ENCODE measurements at places on chromosomes 7 and 10.

DNA sequence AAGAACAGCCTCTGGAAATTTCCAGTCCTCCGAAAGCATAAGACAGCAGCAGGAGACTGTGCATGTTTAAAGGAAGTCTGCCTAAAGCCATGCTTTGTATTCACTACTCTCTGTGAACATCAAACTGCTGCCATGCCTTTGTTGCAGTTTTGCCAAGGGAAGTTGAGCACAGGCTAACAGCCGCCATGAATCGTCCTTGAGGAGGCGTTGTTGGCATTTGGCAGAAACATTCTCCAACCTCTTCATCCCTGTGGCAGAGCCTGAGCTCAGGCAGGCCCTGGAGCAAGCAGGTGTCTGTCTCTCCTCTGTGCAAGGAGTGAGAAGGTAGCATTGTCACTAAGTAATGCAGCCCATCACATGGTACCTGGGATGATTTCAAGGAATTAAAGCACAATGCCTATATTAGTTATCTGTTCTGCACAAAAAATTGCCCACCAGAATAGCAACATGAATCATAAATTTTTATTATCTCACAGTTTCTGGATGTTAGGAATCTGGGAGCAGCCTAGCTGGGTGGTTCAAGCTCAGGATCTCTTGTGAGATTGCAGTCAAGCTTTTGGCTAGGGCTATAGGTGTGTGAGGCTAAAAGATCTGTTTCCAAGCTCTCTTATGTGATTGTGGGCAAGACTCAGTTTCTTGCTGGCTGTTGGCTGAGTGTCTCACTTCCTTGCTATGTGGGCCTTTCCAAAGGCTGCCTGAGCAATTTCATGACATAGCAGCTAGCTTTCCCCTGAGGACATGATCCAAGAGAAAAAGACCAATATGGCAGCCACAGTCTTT lies 46.5 kb upstream of the KIAA1217 start:
- H3K4me1 ChIP-seq = no peaks in the 10 kb centered on the region
- H3K4me3 ChIP-seq = no peak overlapping the region
- H3K27me3 ChIP-seq = no peaks in the 10 kb centered on the region
- no peaks in the 10 kb centered on the region for H3K36me3 ChIP-seq

- no peak for DNase-seq
- no peaks in the 10 kb centered on the region for H3K27me3 ChIP-seq
- no peak overlapping the region for H3K27ac ChIP-seq
- no peaks in the 10 kb centered on the region for H3K36me3 ChIP-seq
- no peak overlapping the region for H3K4me3 ChIP-seq
Measured at GRCh38 chr7:138431517-138431916, 28.5 kb upstream of the TRIM24 start.

DNA sequence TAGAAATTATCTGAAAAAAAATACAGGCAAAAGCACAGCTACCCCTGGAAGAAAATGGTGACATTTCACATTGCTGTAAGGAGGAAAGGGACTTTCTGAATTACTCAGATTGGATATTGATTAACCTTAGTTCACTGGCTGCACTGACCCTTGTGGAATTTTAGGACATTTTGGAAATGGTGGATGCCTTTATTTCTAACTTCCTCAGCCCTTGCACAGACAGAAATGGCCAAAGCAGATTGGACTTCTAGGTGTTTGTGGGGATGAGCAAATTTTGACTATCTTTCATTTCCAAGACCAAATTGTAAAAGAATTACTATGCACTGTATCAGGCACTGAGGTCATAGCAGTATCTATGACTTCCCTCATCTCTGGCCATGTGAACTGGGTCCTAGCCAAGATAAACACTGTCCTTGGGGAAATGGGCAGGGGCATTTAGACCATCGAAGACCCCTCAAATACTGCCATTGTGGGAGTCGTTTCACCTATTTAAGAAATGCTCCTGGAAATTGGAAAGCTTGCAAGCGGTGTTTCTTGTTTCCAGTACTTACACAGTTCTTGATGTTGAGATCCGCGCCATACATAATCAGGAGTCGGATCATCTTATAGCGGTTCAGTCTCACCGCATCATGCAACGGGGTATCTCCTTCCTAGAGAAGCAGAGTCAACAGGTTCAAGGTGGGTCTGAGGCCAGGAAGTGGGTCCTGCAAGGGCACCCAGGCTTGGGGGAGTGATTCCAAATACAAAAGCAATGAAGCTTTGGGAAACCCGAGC lies 5.7 kb downstream of the ANKRD1 start:
- no peaks in the 10 kb centered on the region for H3K36me3 ChIP-seq
- H3K4me1 ChIP-seq = no peaks in the 10 kb centered on the region
- H3K27me3 ChIP-seq = peaks cover 38% of the 10 kb centered on the region
- no peak for DNase-seq
- H3K4me3 ChIP-seq = no peak overlapping the region

DNA sequence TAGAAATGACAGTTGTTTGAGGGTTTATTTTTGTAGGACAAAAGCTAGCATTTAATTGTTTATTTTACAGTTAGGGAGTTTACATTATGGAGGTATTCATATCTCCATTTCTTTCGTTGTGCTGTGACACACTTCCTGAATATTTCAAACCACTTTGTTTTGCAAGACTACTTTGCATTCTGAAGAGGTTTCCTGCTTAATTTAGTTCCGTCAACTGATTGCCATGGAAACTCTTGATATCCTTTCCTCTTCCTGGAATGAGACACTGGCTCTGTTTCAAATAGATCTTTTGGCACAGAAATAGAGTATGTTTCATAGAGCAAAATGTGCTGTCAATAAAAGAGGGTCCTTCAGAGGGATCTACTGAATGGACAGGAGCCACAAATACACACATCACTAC lies 159.5 kb upstream of the AGR3 start:
- no peak overlapping the region for H3K27ac ChIP-seq
- no peaks in the 10 kb centered on the region for H3K4me1 ChIP-seq
- no peak for DNase-seq
- no peak overlapping the region for H3K4me3 ChIP-seq
- H3K27me3 ChIP-seq = no peaks in the 10 kb centered on the region

DNA sequence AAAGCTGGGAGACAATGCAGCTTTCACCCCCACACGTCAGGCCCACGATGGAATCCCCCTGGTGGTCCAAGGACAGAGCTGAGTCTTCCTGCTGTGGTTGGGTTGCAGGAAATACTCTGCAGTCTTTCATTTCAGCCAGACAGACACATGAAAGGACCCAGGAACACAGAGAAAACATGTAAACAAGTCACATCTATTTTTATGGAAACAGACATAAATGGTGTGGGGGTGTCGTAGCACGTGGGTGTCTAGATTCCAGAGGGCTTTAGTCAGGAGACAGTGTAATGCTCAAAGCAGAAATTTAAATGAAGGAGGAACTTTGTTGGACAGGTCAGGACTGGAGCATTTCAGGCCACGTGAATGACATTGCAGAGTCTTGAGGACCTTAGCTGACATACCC lies 444.6 kb downstream of the SUGCT start:
- no peak overlapping the region for H3K27ac ChIP-seq
- no peak for DNase-seq
- no peak overlapping the region for H3K4me3 ChIP-seq
- H3K36me3 ChIP-seq = no peaks in the 10 kb centered on the region
- H3K4me1 ChIP-seq = no peaks in the 10 kb centered on the region
- no peaks in the 10 kb centered on the region for H3K27me3 ChIP-seq

DNA sequence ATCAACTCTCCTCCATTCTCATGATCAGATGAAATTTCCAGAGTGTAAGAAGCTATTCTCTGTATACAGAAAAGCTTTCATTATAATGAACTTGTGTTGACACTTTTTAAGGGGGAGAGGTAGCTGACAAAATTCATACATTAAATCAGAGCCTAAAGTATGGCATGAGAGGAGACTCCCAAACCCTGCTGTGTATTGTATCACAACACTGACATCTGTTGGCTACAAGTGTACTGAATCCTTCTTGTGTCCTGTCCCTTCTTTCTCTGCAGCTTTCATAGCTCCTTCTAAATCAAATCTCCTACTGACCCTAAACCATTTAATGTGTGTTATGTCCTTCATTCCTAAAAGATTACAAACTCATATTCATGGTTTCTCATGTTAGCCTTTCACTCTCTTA lies 70.9 kb downstream of the GCC1 start:
- no peaks in the 10 kb centered on the region for H3K36me3 ChIP-seq
- no peak overlapping the region for H3K4me3 ChIP-seq
- DNase-seq = no peak
- no peak overlapping the region for H3K27ac ChIP-seq
- no peaks in the 10 kb centered on the region for H3K27me3 ChIP-seq
- H3K4me1 ChIP-seq = no peaks in the 10 kb centered on the region

GRCh38 chr7:31051598-31052486 lies at the start of gene ADCYAP1R1:
TSS of gene ADCYAP1R1 (plus strand) at chr7:31052308. CDS start at chr7:31063265, 10,957 bp downstream.
- H3K36me3 ChIP-seq = no peaks in the 10 kb centered on the region
- H3K4me1 ChIP-seq = no peaks in the 10 kb centered on the region
- H3K27me3 ChIP-seq = peaks cover 9% of the 10 kb centered on the region
- no peak for DNase-seq
- H3K27ac ChIP-seq = no peak within 1 kb of the TSS

DNA sequence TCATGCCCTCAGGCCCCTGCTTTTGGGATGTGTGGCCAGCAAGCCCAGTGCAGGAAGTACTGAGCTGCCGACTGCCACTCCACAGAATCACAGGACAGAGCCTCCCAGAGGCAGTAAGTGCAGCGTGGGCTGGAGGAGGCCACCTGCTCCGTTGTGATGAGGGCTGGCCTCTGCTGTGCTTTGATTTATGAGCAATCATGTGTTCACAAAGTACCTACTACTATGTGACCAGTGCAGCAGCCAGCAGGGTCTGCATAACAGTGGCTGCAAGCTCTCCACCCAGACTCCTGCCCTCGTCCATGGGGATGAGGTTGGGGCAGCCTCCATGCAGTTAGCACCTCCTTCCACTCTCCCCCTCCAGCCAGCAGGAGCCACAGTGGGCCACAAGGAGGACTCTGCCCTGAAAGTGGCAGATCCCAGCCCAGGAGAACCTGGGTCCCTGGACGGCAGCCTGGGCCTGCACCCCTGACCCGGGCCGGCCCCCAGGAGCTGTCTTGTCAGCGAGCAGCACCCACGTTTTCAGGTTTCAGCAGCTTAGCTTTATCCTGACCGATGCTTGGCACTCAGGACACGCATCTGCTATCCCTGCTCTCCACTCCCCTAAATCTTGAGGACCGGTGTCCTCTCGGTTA lies 37.7 kb upstream of the INSIG1 start:
- H3K4me3 ChIP-seq = no peak overlapping the region
- no peak for DNase-seq
- no peaks in the 10 kb centered on the region for H3K36me3 ChIP-seq
- H3K27me3 ChIP-seq = no peaks in the 10 kb centered on the region

DNA sequence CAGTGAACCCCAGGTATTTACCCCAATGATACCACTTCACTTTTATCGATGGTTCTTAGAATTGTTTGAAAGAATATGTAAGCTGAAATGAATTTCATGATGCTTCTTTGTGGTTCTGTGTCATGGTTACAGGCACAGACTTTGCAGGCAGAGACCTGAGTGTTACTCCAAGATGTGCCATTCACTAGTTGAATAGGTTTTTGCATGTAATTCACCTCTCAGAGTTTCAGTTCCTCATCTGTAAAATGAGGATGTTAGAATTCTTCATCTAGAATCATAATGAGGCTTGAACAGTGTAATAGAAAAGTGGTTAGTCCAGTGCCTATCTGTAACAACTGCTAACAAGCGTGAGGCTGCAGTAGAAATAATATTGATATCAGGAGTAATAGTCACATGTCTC lies 54.6 kb downstream of the VSTM2A start:
- H3K27me3 ChIP-seq = no peaks in the 10 kb centered on the region
- H3K4me3 ChIP-seq = no peak overlapping the region
- DNase-seq = no peak
- H3K36me3 ChIP-seq = no peaks in the 10 kb centered on the region
- no peak overlapping the region for H3K27ac ChIP-seq

DNA sequence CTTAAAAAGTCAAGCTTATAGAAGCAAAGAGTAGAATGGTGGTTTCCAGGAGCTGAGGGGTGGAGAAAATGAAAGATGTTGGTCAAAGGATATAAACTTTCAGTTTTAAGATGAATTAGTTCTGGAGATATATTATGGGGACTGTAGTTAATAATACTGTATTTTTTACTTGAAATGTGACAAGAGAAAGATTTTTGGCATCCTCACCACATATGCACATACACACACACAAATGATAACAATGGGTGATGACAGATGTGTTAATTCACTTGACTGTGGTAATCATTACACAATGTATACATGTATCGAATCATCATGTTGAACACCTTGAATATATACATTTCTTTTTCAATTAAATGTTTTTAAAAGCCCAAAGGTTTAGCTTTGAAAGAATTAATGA lies 32.7 kb upstream of the ZPBP start:
- no peaks in the 10 kb centered on the region for H3K36me3 ChIP-seq
- H3K4me3 ChIP-seq = no peak overlapping the region
- H3K27me3 ChIP-seq = no peaks in the 10 kb centered on the region

DNA sequence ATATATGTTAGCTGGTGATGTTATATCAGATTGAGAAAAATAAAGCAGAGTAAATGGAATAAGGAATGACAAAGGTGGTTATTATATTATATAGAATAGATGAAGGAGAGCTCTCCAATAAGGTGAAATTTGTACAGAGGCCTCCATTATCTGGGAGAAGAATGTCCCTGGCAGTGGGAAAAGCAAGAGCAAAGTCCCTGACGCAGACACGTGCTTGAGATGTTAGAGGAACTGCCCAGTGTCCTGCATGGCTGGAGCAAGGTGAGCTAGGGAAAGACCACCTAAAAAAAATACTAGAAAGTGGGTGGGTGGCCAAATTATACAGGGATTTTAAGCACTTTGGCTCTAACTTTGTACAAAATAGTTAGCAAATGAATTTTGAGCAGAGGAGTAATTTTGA lies 120.7 kb downstream of the MDFIC start:
- no peak overlapping the region for H3K4me3 ChIP-seq
- H3K4me1 ChIP-seq = no peaks in the 10 kb centered on the region

DNA sequence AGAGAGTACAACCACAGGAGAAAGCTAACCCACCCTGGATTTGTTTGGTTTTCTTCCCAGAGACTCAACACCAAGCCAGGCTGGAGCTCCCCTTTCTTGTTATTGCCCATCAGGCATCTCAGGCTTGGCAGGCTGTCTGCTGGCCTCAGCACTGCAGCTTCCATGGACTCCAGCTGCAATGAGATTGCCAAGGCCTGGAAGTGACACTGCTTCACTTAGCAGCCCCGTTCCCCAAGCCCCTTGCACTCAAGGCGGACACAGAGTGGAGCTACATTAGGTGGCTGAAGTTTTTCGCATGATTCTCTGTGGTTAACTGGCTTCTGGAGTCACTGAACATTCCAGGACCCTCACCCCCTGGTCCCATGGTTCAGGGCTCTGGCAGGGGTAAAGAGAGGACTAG lies 163.1 kb upstream of the GDF10 start:
- no peak for DNase-seq
- H3K27me3 ChIP-seq = no peaks in the 10 kb centered on the region
- no peaks in the 10 kb centered on the region for H3K4me1 ChIP-seq
- no peak overlapping the region for H3K4me3 ChIP-seq
- no peak overlapping the region for H3K27ac ChIP-seq
- H3K36me3 ChIP-seq = no peaks in the 10 kb centered on the region

- H3K4me3 ChIP-seq = no peak overlapping the region
- H3K4me1 ChIP-seq = no peaks in the 10 kb centered on the region
- H3K36me3 ChIP-seq = no peaks in the 10 kb centered on the region
Measured at GRCh38 chr10:88971221-88972061, 18.9 kb upstream of the ACTA2 start.

- DNase-seq = no peak
- no peak overlapping the region for H3K4me3 ChIP-seq
- no peaks in the 10 kb centered on the region for H3K36me3 ChIP-seq
Measured at GRCh38 chr10:17085011-17085725, 44.4 kb downstream of the CUBN start.
